ENCODE measurements at places on chromosomes 1 and 21.

- DNase-seq = no peak
Measured at GRCh38 chr1:55081905-55082296, 42.6 kb downstream of the PCSK9 start.

DNA sequence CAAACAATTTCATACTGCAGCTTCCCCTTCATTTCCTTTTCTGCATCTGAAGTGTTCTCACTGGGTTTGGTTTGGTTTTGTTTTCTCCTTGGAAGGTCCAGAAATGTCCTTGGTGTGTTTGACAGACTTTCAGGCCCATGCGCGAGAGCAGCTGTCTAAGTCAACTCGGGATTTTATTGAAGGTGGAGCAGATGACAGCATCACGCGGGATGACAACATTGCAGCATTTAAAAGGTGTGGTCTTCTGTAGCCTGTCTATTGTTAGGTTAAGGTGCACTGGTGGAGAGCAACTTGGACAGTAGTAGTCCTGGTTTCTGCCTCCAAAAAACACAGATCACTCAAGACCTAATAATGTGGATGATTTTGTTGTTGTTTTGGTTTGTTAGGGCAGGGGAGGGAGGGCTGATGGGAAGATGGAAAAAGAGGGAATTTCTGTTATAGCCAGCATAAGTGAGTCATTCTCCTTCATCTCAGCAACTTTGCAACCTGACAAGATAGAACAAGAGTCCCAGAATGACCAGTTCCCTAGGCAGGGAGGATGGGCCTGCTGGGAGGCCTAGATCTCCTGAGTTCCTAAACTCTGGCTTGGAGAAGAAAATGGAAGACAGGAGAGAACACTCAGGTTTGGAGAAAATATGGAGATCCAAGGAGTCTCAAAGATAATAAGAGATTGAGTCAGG is 12.5 kb downstream of the HAO2 start:
- no peak for DNase-seq

DNA sequence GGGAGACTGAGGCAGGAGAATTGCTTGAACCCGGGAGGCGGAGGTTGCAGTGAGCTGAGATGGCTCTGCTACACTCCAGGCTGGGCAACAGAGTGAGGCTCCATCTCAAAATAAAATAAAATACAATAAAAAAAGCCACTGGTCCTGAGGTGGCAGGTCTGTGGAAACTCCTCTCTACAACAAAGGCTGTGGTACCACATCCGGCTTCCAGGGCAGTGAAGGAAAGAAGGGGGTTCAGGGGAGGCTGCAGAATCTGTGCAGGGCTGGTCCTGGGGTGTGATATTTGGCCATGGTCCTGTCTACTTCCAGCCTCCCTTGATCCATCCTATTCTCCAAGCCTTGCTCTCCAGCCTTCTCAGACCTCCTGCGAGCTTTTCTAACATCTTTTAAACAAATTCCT is 731 bp upstream of the ZNF683 start:
- DNase-seq = no peak

GRCh38 chr1:21295002-21295401 is 4.7 kb upstream of the ECE1 start:
- DNase-seq = no peak

- no peak for DNase-seq
Measured at GRCh38 chr1:243409284-243409683, 153.4 kb downstream of the SDCCAG8 start.

- no peak for DNase-seq
Measured at GRCh38 chr1:116433275-116434257, 60.5 kb downstream of the ATP1A1 start.

DNA sequence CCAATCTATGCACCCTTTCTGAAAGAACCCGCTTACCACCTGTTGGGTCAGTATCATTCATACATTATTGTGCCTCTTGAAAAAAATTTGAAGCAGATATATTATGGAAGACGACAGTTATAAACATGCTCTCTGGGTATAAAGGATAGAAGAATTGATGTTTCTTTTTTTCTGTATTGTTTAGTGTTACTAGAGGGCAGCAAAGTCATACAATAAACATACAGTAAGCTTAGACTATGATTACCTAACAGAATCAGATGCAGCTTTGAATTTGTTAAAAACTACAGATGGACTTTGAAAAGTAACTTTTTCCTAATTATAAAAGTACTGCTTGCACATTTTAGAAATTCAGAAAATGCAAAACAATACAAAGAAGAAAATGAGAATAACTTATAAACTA is 11.1 kb upstream of the PAXBP1 start:
- no peak for DNase-seq

- no peak for DNase-seq
Measured at GRCh38 chr1:21914880-21915640, 22.1 kb downstream of the HSPG2 start.

DNA sequence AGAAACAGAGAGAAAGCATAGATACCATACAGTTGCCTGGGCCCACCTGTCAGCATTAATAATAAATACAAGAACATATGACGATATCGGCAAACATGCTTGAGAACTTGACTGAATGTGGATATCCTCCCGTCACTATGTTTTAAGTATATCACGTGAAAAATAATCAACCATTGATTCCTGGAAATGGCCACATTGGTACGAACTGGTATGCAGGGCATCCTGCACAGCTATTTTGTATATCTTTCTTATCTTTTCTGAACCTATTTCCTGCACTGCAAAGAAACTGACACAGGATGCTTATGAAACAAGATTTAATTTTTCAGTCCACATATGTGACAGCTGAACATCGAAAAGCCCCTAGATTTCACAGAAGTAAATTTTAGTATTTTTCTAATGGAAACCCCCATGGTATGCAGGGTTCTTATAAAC is 22.8 kb upstream of the RGS1 start:
- no peak for DNase-seq

DNA sequence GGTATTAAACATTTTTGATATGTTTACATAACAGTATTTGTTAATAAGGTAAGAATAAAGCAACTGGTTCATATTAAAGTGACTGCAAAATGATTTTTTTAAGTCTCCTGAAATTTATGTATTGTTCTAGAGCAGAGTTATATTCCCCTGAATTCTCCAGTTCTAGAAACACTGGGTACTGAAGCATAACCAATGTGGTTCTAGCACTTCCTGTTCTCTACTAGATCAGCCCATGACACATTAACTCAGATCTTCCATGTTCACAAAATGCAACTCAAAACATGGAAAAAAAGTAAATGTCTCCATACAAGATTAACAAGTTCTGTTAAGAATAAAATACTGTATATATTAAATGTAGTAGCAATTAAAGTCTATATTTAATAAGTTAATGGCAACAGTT is 3.9 kb downstream of the NEGR1 start:
- no peak for DNase-seq

GRCh38 chr21:46083791-46084561 is 13.9 kb upstream of the COL6A2 start:
- no peak for DNase-seq
